ENCODE measurements at places on chromosomes 11 and 22.
A peak's percentile ranks its signal among the peaks of the same experiment; 100 is the strongest.

- no peak for DNase-seq
Measured at GRCh38 chr11:47923667-47924066, 56.7 kb upstream of the PTPRJ start.

DNA sequence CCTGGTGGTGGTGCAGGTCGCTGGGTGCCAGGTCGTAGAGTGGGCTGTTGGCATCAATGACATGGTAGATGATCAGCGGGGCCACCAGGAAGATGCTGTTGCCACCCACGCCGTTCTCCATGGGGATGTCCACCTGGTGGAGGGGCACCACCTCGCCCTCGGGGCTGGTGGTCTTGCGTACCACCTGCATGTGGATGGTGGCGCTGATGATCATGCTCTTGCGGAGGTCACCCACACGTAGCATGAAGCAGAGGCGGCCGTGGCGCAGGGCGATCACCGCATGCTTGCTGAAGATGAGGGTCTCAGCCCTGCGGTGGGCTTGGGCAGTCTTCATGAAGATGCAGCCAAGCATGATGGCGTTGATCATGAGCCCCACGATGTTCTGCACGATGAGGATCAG lies 1.2 kb downstream of the KCNJ11 start:
- DNase-seq = no peak

DNA sequence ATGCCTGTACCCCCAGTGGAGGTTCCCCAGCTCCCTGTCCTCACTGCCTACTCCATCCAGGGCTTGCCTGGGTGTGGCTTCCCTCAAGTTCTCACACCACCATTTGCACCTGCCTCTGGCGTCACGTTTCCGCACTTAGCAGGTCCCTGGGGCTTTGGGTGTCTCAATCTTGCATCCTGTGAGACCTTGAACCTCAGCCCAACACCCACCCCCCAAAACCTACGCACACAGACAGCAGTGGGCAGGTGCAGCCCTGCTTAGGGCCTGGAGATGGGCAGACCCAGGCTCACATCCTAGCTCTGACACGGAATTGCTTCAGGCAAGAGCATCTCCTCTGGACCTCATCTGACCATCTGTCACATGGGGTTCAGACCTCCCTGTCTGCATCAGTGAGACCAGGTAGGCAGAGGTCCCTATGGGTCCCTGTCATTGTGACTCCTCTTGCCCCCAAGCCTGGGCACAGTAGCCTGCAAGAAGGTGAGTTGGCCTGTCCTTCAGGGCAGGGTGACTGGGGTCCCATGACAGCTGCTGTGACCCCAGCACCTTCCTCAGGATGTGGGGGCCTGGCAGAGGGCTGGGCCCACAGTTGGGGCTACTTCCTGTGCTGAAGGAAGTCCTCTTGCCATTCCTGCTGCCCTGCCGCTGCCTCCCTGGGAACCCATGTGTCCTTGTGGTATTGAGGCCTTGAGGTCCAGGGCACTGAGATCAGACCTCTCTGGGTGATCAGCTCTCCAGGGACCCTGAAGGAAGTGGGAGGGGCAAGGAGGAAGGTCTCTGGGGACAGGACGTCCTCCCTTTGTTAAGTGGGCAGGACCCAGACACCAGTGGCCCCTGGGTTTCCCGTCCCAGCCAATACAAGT lies 2.0 kb downstream of the SIPA1 start:
- DNase-seq = no peak

- no peak for DNase-seq
Measured at GRCh38 chr11:33315822-33316221, 58.6 kb downstream of the HIPK3 start.

DNA sequence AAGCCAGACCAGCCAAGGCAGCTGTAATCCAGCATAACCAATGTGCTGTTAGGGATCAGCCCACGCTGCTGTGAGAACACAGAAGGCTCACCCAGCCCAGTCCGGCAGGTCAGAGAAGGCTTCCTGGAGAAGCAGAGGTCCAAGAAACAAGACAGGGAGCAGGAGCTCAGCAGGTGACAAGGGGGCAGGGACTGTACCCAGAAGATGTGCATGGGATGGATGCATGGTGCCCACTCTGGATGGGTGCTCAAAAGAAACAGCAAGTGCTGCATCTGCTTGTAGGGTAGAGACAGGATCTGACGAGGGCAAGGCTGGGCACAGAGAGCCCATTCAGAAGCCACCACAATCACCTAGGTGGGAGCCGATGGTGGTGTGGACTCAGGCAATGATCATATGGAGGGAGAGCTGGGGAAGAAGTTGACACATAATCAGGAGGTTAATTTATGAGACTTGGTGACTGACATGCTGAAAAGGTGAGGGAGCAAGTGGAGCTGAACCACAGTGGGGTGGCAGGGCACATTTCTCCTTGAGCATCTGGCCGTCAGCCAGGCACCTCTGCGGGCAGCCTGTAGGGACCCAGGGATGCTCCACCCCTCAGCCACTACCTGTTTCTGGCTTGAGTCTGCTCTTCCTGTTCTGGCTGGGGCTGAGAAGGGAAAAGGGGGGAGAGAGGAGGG lies 102.3 kb upstream of the DRD2 start:
- DNase-seq = no peak

DNA sequence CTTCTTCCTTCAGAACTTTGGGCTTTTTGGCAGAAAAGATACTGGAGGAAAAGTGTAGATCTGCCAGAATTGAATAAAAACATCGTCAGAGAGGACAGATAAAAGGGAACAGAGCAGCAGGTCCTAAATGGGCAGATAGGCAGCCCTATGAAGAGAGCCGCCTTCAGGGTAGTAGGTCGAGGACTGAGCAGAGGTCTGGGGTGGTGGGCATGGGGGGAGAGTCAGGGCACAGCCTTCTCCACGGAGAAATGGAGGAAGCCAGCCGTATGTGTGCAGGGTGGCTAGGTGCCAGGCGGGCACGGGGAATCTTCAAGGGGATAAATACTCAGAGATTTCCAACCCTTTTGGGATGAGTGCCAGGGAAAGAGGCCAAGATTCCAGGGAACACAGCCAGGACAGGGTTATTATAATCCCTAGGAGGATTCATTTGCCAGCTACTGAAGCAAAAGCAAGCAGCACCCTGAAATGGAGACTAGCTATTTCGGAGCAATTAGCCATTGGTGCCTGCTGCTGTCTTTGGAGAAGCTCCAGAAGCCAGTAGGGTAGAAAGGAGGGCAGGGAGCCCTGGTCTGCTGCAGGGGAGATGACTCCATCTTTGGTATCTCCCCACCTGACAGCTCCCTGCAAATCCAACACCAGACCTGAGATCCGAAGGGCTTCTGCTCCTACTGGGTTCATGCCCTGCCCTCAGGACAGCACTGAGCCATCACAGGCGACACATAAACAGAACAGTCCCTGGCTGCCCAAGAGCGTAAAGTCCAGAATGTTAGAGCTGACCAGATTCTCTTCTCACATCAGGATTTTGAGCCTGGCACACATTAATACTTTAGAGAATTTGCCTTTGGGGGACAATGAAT lies 174.5 kb upstream of the NTM start:
- peak; percentile 45 for DNase-seq

GRCh38 chr11:13376838-13377237 lies 86.2 kb downstream of the BTBD10 start:
- no peak for DNase-seq

DNA sequence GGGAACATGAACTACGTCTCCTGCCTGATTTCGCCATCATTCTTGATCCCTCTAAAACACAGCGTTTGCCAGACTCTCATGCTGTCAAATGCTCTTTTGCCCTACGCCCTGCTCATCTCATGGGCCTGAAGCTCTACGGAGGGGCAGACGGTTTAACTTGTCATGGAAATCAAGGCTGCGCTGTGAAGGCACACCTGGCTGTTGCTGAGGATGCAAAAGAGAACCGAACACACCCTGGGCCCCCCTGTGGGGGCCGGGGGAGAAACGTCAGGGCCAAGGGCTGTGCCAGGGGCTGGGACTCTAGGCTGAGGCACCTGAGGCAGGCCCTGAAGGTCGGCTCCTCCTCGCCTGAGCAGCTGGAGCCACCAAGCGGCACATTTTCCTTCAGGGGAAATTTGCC lies 957.2 kb downstream of the BRD1 start:
- DNase-seq = no peak

GRCh38 chr22:45966320-45966894 lies 10.6 kb downstream of the WNT7B start:
- no peak for DNase-seq

DNA sequence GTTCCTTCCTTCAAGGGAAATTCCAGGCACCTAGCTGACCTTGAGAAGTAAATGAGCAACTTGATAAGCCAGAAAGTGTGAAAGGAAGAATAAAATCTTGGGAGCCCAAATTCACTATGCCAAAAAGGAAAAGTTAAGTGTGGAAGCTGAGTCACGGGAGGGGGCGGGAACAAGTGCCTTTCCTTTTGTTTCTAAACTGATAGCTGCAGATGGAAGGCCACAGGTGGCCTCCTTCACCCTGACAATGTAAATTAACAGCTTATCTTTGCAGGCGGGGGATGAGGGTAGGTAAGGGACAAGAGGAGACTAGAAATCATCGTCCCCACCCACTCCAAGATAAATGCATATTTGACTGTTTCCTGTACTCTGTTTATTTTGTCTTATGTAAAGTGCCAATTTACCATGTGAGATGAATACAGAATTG lies 36.4 kb upstream of the TREH start:
- no peak for DNase-seq

DNA sequence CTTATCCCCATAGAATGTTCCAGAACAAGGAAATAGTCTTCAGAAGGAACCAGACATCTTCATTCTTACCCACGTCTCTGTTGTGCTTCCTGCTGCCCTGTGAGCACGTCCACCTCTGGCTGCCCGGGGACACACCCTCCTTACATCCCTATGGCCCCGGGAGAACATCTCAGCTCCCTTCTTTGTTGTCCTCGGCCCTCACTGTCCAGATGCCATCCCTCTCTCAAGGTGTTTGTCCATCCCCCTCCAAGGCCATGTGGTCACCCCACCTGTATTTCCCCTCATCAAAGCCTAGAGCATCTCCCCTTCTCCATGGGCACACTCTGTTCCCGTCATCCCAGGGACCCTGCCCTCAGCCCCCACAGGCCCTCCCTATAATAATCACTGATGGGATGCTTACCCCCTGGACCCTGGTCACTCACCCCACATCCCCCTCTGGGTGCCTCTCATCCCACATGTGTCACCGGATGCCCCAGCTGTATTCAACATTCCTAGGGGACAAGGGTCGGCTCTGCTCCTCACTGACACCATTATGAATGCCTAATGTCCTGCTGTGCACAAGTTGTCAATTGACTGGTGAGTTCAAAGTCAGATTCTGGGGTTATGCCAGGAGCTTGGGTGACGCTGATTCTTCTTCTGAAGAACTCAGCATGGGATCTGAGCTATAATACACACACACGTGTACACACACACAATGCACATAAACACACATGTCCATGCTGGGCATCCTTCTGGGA lies 28.8 kb downstream of the IGLL5 start:
- no peak for DNase-seq

DNA sequence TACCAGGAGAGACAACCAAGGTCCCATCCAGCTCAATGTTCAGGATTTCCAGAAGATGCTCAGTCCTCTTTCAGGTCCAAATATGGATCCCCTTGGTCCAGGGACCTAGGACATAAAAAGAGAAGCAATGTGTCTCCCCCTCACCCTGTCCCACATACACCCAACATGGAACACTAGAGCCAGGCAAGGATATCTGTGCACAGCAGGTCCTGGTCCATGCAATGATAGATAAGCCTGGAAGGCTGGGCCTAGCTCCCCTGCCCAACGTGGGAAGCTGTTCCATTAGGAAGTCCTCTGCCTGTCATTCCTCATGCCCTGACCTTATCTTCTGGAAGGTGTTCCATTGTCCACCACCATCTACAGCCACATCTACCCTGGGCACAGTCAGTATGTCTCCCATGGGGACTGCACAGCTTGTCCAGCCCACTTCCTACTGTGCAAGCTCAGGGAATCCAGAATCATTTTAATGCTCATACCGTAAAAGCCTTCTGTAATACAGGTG lies 1434.8 kb downstream of the TBC1D22A start:
- DNase-seq = no peak

- DNase-seq = no peak
Measured at GRCh38 chr11:111322534-111322933, 24.2 kb downstream of the POU2AF3 start.

DNA sequence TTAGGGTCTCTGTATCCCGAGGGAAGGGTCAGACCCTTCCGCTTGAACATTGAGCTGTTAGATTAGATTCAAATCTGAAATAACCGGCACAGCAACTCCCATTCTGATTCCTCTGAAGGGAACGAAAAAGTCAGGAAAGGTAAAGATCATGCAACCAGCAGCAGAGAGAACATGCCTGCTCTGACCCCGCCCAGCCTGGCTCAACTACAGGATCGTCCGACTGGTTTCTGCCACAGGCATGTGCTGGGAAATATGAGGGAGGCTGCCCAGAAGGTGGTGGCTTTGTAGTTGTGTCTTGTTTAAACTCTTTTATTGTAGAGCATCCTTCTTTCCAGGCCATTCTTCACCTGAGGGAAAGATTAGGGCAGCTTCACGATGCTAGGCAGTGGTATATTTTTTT lies 5.0 kb upstream of the MTNR1B start:
- no peak for DNase-seq

DNA sequence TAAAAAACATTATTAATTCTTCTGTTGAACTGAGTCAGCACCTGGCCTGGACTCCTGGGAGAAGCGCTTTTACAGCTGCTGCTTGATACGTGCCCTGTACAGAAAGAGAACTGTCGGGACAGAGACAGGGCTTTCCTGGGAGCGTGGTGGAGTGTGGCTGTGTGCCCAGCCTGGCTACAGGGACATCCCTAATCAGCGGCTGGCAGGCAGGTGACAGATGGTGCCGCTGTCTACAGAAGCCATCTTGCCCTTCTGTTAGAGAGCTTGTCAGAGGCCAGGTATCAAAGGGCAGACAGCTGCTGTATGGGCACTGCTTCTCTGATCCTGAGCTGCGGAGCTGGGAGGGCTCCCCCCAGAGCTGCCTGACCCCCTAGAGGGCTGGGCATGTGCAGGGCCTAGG lies 361.8 kb downstream of the TENM4 start:
- no peak for DNase-seq

- no peak for DNase-seq
Measured at GRCh38 chr11:3970108-3970507, 114.6 kb downstream of the STIM1 start.

- DNase-seq = no peak
Measured at GRCh38 chr11:122717264-122717867, 61.8 kb downstream of the UBASH3B start.

GRCh38 chr11:130066338-130066737 lies 3.4 kb upstream of the APLP2 start:
- DNase-seq = no peak

DNA sequence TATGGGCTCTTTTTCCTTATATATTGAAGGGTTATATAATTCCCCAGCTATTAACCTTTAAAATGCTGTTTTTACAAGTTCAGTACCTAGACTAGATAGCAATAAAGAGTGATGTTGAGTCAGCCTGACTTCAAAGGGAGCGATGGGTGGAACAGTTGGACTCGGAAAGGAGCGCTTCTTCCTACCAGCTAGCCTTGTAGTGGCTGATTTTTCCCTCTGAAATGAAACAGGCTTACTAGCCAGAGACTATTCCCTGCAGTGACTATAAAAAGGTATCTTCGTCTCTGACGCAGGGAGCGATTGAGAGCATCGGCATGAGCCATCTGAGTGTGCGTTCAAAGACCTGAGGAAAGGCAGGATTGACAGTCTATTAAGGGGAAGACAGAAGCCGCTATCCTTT lies 66.0 kb upstream of the GRAMD1B start:
- no peak for DNase-seq

Measured in AG08396 (cell line).